ENCODE measurements at places on chromosomes 6 and 20.

DNA sequence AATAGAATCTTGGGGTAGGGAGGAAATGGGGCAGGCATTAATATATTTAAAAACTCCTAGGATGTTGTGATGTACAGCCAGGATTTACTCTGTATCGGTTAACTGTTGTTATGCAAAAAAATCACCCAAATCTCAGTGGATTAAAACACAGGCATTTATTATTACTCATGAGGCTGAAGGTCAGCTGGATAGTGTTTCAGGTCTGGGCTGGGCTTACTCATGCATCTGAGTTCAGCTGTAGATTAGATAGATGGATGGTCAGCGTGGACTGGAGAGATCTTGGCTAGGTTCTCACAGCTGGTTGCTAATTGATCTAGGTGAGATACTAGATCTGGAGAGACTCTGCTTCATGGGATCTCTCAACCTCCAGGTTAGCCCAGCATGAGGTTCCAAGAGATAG lies 131.4 kb downstream of the BTBD3 start:
- no peak overlapping the region for H3K4me3 ChIP-seq
- no peak for DNase-seq
- no peak overlapping the region for H3K27ac ChIP-seq
- no peaks in the 10 kb centered on the region for H3K27me3 ChIP-seq
- no peaks in the 10 kb centered on the region for H3K36me3 ChIP-seq

GRCh38 chr6:44286747-44287146 lies 16.5 kb downstream of the TMEM151B start:
- H3K27me3 ChIP-seq = no peaks in the 10 kb centered on the region
- no peak overlapping the region for H3K4me3 ChIP-seq
- H3K36me3 ChIP-seq = no peaks in the 10 kb centered on the region
- H3K27ac ChIP-seq = no peak overlapping the region
- H3K4me1 ChIP-seq = no peaks in the 10 kb centered on the region

GRCh38 chr6:138691595-138692057 lies 81.9 kb upstream of the CCDC28A start:
- peaks cover 11% of the 10 kb centered on the region for H3K4me1 ChIP-seq
- H3K27ac ChIP-seq = no peak overlapping the region
- DNase-seq = no peak
- H3K27me3 ChIP-seq = peaks cover 37% of the 10 kb centered on the region

DNA sequence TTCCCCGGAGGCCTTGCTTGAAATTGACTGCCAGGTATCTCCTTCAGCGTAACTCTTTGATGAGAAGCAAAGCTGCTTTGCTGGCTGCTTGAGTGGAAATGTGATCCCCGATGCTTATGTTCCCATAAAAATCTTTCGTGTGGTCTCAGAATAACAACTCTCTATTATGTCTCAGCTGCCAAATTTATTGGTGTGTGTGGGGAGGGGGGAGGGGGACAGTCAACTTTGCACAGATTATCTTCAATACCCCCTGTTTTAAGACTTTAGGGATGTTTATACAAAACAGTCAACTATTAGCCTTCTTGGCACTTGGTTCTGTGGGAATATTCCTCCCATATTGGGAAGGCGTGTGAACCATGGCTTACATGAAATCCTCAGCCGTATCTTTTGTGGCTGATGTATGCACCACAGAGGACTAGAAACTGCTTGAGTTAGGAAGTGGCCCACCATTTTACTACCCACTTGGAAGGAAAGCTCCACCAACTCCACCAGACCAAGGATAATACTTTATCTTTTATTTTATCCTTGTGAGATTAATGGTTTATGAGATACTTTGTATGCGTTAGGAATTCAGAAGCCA lies 101.5 kb upstream of the SLC24A3 start:
- H3K27me3 ChIP-seq = no peaks in the 10 kb centered on the region
- H3K27ac ChIP-seq = peak overlapping the region; percentile 76
- no peak overlapping the region for H3K4me3 ChIP-seq
- H3K36me3 ChIP-seq = no peaks in the 10 kb centered on the region
- H3K4me1 ChIP-seq = no peaks in the 10 kb centered on the region

DNA sequence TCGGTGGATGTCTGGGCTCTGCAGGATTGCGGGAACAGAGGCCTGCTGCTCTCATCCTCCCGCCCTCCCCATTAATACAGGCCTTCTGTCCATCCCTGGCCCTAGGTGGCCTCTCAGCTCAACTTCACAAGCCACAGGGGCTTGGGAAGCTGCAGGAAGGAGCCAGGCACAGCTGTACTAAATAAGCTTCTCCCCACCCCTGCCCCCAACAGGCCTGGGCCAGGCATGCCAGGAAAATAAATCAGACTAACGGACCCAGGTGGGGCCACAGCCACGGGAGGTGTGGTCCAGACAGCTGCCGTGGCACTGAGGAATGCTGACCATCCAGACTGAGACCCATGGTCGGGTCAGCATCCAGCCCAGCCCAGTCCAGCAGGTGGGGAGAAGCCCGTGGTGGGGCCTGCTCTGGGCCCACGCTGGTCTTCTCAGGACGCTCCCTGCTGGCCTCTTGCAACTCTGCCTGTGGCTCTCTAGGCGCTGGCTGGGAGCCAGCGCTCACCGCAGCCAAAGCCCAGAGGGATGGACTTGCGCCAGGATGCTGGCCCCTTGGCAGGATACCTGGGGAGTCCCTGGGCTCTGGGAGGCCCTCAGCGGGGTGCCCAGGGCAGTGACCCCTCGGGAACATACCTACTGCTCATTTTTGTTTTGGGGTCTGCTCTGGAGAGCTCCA lies 8.6 kb upstream of the YTHDF1 start:
- no peaks in the 10 kb centered on the region for H3K36me3 ChIP-seq
- H3K27ac ChIP-seq = no peak overlapping the region
- no peaks in the 10 kb centered on the region for H3K27me3 ChIP-seq
- no peak overlapping the region for H3K4me3 ChIP-seq
- no peaks in the 10 kb centered on the region for H3K4me1 ChIP-seq

GRCh38 chr6:31927863-31928671 lies 550 bp downstream of the C2 start:
- no peak overlapping the region for H3K27ac ChIP-seq
- DNase-seq = no peak
- H3K36me3 ChIP-seq = no peaks in the 10 kb centered on the region
- H3K4me1 ChIP-seq = no peaks in the 10 kb centered on the region

DNA sequence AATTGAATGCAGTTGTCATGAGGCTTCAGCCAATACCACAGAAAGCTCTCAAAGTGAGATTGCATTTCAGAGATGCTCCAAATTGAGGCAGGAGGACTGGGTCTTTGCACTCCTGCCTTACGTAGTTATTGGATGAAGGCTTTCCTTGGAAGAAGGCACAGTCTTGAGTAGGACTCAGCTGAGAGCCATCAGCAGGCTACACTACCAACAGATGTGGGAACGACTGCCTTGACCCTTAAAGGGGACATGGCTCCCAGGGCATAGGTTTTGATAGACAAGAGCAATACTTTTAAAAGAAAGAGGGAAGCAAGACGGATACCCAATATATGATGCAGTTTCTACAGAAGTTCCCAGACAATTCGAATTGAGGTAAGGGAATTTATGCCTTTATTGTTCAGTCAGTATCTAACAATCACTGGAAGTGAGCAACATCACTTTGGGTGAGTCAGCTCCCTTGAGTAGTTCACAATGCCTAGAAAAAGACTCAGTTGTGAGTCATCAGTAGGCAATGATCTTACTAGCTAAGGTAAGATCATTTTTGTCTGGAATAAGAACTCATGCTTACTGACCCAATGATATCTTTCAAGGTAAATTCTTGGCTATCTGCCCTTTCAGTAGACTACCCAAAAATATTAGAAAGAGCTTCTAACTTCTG lies 390.8 kb downstream of the GJA1 start:
- no peaks in the 10 kb centered on the region for H3K27me3 ChIP-seq
- no peak overlapping the region for H3K27ac ChIP-seq
- no peak for DNase-seq
- H3K36me3 ChIP-seq = no peaks in the 10 kb centered on the region
